ENCODE measurements at places on chromosomes 5 and 9.

- DNase-seq, result no peak
Observed at GRCh38 chr5:135343413-135343812, 55.6 kb downstream of the MACROH2A1 start.

DNA sequence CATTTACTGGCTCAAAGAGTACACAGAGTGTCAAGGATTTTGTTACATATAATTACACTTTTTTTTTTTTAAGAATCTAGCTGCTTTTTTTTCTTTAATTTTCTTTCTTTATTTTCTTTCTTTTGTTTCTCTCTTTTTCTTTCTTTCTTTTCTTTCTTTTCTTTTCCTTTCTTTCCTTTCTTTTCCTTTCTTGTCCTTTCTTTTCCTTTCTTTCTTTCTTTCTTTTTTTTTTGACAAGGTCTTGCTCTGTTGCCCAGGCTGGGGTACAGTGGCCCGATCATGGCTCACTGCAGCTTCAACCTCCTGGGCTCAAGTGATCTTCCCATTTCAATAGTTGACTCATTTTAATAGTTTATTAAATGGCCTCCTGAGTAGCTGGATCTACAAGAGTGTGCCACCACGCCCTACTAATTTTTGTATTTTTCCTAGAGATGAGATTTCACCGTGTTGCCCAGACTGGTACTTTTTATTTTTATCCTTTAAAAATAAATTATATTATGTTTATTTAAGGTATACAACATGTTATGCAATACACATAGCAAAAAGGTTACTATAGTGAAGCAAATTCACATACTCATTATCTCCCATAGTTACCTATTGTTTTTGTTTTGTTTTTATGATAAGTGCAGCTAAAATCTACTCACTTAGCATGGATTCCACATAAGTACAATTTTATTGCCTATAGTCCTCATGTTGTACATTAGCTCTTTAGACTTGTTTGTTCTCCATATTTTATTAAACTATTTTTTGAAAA lies 381.5 kb upstream of the KLF4 start:
- DNase-seq, result no peak

GRCh38 chr5:478982-479535 lies 36.1 kb downstream of the EXOC3 start:
- no peak for DNase-seq

GRCh38 chr5:147643142-147643541 lies 133.3 kb upstream of the DPYSL3 start:
- no peak for DNase-seq

All from stimulated activated CD4-positive, alpha-beta T cell treated with anti-CD3 and anti-CD28 coated beads, Interleukin-15, amount 100 ng/mL, for 1 hour (primary cell).